ENCODE measurements at places on chromosomes 3 and 15.

GRCh38 chr3:146865175-146865755, 260.1 kb upstream of the PLSCR5 start:
- DNase-seq, result no peak

GRCh38 chr3:16912400-16913263, 27.9 kb downstream of the PLCL2 start:
- no peak for DNase-seq

DNA sequence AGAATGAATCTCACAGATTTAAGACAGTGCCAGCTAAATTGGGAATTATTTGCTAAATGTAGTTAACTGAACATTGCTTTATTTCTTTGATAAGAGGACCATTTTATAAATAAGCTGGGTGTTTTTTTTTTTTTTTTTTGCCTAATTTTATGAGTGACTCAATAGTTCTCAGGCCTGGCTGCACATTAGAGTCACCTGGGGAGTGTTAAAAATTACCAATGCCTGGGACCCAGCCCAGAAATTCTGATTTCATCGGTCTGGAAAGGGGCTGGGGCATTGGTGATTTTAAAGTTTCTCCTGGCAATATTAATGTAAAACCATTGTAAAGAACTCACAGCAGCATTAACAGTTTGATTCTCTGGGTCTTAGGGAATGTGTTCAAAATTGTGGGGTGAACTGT, 51.2 kb upstream of the PHLDB2 start:
- no peak for DNase-seq

DNA sequence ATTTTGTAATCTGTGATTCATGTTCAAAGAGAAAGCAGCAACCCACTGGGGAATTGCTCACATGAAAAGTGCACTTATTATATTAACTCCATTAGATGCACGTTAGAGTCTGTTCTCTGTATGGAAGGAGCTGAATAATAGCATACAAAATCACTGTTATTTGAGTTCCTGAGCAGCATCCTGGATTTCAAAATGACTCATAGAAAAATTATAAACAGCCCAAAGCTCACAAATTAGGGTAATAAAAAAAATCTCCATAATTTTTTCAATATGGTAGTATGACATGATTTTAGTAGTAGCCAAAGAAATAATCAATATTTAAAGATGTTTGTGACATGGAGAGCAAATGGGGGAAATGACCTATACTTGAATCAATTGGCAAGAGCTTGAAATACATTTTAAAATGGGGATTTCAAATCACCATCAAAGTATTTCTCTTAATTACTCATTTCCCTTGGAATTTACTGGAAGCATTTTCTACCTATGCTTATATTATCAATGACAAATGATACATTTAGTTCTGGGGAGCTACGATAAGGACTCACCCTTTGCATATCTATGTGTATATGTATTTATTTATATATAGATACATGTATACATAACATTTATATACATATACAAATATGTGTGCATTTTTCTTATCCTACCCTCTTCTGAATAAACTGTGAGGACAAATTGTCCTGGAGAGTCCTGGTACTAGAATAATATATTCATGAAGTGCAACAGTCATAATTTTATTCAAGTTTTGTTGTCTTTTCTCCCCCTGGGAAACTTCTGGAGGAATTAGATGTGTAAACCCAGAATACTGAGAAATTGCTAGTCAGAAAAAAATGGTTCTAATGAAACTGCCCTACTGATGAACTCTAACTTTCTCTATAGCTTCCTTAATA, 116.3 kb downstream of the RPL22L1 start:
- DNase-seq, result no peak
